ENCODE measurements at places on chromosomes 2 and 18.

- no peak for DNase-seq
Observed at GRCh38 chr18:22604390-22604985, 186.8 kb upstream of the CTAGE1 start.

GRCh38 chr2:137155356-137156104 lies 390.2 kb downstream of the THSD7B start:
- DNase-seq, result no peak

DNA sequence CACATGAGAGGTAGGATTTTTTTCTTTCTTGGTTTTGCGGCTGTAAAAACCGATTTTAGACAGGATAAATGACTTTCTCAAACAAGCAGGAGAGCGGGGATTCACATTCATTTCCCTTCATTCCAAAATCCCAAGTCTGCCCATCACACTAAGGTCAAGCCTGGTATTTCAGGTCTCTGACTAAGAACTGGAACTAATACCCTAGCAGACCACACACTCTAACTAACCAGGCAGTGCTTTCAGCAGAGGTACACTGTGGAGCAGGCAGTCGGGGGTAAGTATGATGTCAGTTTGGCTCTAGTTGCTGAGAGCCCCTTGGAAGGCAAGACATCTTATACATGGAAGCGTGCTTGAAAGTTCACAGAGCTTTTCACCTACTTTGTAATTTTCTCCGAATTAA lies 128.1 kb upstream of the LHCGR start:
- DNase-seq, result no peak

DNA sequence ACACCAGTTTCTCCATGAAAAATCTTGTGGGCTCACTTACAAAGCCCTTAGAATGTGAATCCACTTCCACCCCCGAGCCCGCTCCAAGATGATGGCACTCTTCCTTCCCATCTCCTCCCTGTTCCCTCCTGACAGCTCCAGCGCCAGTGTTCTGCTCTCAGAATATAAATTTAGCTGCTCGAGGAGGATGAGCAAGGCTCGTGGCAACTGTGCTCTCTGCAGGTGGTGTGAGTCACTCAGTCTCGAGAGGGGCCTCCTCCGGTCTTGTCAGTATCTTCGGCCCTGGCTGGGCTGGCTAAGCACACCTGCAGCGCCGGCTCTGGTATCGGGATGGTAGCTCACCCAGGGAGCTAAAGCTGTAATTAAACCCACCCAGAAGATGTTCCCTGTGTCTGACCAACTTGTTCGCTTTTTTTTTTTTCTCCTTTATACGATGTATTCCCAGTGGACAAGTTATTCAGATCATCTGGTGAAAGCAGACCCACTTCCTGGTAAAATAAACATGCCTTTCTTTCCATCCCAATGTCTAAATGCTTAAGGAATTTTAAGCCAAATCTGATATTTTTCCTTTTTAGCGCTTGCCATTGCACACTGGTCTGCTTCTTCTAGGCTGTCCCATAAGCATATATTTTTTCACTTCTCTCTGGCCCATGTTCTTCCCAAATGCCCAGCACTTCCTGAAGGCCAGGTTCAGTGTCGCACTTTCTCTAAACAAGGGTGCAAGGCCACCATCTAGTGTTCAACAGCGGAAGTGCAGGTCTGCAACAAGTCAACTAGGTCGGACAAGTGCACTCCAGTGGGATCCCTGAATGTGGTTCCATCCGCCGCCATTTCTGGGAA lies 31.4 kb upstream of the YPEL5 start:
- peak; percentile 25 for DNase-seq

GRCh38 chr2:183149489-183149888 lies 25.2 kb downstream of the NUP35 start:
- DNase-seq, result no peak

Measured in cerebellar nuclear complex (tissue), 1 donor.